ENCODE measurements at places on chromosomes 12 and 14.

- no peak for DNase-seq
These were observed 24.6 kb downstream of the TPCN1 start for GRCh38 chr12:113245695-113246477.

GRCh38 chr14:54881761-54882401, 20.7 kb downstream of the GCH1 start:
- DNase-seq = no peak

GRCh38 chr12:93762912-93763553, 85.9 kb downstream of the CRADD start:
- DNase-seq = no peak

GRCh38 chr12:92356425-92356824, 210.8 kb upstream of the BTG1 start:
- DNase-seq = no peak

DNA sequence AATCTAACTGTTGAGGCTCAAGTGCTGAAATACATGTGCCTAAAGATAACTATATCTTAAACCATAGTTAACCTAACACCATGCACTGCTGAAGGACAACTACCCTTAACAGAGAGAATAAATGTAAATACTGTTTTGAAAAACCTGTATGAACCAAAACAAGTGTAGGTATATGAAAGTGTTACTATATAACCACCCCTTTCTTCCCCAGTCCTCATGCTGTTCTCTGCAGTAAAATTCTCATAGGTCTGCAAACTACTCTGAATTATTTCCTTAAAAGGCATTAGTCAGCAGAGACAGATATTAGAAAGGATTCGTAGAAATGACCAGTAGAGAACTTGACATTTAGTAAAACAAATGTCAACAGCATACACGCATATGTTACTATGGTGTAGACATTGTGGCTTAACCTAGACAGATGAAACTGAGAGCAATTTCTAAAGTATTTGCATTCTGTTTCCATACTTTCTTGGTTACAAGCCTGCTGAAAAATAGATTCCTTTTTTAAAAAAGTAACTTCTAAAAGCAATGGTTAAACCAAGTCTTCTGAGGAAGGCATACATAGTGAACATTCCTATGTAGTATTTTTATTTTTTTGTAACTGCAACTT, 13.9 kb downstream of the CSRP2 start:
- DNase-seq = no peak

DNA sequence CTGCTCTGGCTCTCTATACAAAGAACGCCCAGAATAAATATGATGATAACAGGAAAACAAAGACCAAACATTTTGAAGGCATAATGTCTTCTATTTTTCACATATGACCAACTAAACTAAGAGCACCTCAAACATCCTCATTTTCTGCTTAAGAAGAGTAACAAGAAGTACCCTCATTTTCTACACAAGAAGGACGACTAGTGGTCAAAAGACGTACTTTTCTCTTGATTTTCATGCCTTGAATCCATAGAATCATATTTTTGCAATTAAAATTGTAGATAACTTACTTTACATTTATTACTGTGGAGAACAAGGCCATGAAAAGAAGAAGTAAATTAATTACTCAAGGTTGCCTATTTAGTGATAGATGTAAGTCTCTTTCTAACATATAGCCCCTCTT, 358.6 kb downstream of the DUSP6 start:
- DNase-seq = no peak

- DNase-seq = no peak
These were observed 48.3 kb downstream of the HNRNPC start for GRCh38 chr14:21220874-21221477.

DNA sequence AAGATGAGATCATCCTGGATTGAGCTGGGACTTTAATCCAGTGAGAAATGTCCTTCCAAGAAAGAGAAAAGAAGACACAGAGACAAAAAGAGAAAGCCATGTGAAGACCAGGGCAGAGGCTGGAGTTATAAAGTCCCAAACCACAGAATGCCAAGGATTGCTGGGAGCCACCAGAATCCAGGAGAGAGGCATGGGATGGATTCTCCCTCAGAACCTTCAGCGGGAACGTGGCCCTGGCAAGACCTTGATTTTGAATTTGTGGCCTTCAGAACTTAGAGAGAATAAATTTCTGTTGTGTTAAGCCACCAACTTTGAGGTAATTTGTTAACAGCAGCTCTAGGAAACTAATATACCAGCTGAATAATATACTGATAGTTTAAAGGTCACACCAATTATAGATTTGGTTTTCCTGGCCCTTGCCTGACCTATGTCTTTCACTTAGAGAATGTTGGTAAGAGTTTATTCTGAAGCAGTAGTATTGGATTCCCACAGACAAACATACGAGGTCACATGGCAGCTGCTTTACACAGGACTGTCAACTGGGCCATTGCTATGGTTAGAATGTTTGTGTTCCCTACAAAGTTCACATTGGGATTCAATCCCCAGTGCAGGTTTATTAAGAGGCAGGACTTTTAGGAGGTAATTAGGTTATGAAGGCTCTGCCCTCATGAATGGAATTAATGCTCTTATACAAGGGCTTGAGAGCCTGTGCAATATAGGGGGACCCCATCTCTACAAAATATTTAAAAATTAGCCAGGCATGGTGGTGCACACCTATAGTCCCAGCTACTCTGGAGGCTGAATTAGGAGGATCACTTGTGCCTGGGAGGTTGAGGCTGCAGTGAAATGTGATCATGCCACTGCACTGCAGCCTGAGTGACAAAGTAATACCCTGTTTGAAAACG, 156.5 kb upstream of the EEA1 start:
- DNase-seq = no peak

- no peak for DNase-seq
These were observed 5.2 kb downstream of the IRF2BPL start for GRCh38 chr14:77023001-77023996.

DNA sequence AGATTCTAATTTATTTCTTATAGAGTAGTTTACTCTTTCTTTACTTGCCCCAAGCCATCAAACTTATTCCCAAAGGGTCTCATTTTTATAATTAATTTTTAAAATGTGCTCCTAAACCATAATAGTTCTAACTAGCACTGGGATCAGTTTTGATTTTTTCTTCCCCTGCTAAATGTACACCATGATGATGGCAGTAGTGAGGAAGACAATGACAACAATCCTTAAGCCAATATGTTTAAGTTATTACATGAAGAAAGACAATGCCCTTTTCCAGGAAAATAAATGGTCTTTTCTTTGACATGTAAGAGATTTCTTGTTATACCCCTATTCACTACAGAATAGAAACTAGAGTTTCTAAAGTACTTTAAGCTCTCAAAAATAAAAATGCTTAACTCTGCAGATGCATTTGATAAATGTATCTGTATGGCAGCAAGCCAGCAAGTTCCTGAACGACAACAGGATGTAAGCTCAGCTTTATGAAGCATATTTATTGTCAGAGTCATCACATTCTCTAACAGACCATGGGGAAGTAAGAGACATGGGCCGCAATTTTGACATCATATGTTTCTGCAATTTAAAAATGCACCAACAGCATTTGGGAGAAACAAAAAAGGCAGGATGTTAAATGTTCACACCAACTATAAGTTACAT, 36.0 kb upstream of the SNX6 start:
- DNase-seq = no peak

- no peak for DNase-seq
These were observed 37.3 kb downstream of the VDR start for GRCh38 chr12:47867495-47867941.

GRCh38 chr14:92575061-92575747, 61.6 kb downstream of the RIN3 start:
- no peak for DNase-seq

DNA sequence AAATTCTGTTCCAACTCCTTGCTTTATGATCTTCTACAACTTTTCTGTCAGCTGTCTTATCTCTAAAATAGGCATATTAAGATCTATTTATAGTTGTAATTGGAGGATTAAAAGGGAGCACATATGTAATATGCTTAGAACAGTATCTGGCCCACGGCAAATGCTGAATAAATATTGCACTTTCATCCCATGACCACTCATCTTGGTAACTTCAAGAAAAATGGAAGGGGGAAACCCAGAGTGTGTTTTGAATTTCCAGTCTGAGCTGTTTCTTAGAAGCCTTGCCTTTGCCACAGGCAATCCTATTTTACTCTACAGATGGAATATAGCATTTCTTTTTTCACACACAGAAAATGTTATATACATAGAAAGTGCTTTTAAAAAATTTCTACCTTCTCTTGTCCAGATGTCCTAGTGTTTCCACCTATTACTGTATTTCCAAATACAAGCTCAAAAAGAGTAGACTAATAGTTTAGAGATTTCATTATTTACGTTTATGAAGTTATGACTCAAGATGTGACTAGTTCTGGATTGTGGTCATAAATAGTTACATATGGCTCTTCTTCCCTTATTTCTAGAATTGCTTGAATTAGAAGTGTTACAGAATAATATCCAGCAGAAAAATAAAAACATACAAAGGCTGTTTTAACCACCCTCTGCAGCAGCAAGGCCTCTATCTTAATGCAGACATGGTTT, 6.2 kb upstream of the STXBP6 start:
- DNase-seq = no peak

- DNase-seq = no peak
These were observed 91.4 kb upstream of the CPM start for GRCh38 chr12:69024413-69024812.

- DNase-seq = no peak
These were observed 41.2 kb downstream of the DGLUCY start for GRCh38 chr14:91154851-91155625.

All from GM12891 (cell line).